ENCODE measurements at places on chromosomes 5 and 9. TPM values are rescaled to one million over a fixed set of nuclear protein-coding genes. Genes with fewer than 3 reads are reported as not detected.

EQTN gene
- not detected for total RNA-seq

CCDC171 gene
- 1.9 TPM for total RNA-seq

CDH6 gene
- not detected for total RNA-seq

DNA sequence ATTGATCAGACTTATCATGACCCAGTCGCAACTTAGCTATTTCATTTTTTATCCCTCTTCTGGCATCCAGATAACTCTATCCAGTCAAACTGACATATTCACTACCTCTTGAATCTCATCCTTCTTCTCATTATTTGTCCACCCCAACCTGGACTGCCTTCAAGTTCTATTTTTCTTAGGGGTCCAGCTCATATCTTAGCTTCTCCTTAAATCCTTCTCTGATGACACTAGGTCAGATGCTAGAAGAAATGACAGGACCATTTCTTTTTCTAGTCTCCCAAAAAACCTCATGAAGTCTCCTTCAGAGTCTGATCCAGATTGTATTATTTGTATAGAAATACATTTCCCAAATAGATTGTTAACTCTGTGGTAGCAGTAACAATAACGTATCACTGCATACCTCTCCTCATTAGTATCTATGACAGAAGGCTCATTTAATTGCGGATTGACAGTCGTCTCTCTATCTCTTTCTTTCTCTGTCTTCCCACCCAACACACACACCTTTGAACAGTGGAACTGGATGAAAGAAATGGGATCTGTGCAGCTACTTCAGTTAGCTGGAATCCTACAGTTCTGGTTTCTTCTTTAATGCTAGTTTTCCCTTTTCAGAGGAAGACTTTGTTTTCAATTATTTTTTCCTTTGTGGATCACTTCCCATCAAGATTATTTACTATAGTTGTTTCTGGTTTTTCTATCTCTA is 33.5 kb downstream of the ALDH1A1 start:
- DNase-seq: no peak

DNA sequence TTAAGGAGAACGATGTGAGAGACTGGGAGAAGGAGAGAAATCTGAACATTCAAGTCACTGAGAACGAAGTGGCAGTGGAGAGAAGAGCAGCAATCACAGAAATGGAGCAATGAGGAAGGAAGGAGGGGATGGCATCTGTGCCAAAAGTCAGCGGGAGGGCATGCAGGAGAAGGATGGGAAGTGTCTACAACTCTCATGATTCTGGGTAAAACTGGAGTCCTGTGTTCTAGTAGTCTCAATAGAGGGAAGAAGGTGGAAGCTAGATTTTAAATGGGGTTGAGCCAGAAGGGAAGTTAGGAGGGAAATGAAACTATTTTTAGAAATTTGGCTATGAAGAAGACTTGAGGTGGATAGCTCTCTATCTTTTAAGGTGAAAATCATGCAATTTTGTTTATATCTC is 39.1 kb upstream of the SPATA31C2 start:
- DNase-seq: no peak

- DNase-seq: no peak
Measured at GRCh38 chr5:95660060-95660459, 13.5 kb downstream of the RFESD start.

DNA sequence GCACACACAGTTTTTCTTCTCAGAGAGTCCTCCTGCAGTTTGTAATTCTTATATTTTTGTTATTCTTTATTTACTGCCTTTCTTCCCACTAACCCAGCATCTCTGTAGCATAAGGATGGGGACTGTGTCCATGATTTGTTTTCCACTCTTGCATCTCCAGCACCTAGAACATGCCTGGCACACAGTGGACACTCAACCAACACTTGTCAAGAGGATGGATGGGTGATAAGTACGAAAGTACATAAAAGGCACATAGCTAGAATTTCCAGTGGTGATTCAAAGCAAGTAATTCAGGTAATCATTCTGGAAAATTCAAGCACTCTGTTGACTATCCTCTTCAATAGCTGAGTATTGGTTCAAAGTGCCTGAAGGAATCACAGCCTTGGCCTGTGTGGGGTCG is 60.2 kb upstream of the TRIO start:
- no peak for DNase-seq

- no peak for DNase-seq
Measured at GRCh38 chr5:96869372-96869641, 7.0 kb upstream of the ERAP2 start.

- DNase-seq: no peak
Measured at GRCh38 chr9:98043915-98044314, 12.6 kb upstream of the NANS start.

- DNase-seq: no peak
Measured at GRCh38 chr5:142400415-142400814, 75.6 kb upstream of the SPRY4 start.

GRCh38 chr9:38065369-38066075 is 3.5 kb downstream of the SHB start:
- no peak for DNase-seq

DNA sequence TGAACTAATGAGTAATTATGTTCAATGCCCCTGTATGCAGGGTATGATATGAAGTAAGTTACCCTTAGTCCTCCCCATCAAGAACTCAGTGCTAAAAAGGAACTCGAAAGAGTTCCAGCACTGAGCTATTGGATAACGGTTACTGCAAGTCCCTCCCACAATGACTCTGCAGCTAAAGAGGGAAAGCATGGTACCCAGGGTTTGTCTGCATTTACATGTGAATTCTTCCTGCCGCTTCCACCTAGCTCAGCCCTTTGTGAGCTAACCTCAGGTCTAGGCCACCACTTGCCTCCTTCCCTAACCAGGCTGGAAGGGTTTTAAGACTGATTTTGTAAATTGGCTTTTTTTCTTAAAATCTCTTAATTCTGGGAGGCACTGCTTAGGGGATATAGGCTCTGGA is 376.8 kb downstream of the EBF1 start:
- DNase-seq: no peak

DNA sequence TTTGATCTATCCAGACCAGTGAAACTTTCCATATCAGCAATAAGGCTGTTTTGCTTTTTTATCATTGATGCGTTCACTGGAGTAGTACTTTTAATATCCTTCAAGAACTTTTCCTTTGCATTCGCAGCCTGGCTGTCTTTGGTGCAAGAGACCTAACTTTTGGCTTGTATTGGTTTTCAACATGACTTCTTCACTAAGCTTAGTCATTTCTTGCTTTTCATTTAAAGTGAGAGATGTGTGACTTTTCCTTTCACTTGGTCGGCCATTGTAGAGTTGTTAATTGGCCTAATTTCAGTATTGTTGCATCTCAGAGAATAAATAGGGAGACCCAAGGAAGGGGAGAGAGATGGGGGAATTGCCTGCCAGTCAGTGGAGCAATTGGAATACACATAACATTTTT is 26.4 kb upstream of the CMYA5 start:
- no peak for DNase-seq

- no peak for DNase-seq
Measured at GRCh38 chr5:61207884-61208283, 45.6 kb upstream of the SMIM15 start.

DNA sequence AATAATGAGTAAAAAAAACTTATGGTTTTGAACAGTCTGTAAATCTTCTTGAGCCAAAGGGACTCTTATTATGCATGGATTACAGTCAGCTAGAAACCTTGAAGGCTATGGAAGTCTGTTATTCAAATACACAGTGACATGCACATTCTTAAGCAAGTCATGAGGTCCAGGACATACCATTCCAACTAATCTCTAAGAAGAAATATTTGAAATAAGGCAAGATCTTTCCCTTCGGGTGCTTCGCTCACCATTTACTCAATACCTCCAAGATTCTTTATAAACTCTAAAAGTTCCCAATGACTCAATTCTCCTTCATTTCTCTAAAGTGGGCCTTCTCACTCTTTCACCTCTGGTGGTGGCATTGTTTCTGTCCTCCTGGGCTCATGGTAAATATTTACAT is 811.0 kb downstream of the NR2F1-AS1 start:
- DNase-seq: no peak

Data from NCI-H460 (cell line).